ENCODE measurements at places on chromosomes 5 and 9.

DNA sequence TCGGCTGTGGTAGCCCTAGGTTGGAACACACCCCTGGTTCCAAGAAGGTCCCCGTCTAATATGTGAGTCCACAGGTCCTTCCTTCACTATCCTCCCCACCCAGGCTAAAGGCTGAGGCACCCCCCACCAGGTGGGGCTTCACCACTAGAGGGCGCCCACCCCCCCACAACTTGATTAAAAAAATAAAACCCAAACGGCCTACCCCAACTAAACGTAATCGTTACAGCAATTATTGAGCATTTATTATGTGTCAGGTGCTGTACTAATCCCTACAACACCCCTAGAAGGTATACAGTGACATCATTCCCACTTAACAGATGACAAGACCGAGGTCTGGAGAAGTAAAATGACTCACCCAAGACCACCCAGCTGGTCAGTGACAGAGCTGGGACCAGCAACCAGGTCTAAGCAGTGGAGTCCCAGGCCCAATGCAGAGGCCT lies 65.0 kb downstream of the FGF18 start:
- no peak for DNase-seq

DNA sequence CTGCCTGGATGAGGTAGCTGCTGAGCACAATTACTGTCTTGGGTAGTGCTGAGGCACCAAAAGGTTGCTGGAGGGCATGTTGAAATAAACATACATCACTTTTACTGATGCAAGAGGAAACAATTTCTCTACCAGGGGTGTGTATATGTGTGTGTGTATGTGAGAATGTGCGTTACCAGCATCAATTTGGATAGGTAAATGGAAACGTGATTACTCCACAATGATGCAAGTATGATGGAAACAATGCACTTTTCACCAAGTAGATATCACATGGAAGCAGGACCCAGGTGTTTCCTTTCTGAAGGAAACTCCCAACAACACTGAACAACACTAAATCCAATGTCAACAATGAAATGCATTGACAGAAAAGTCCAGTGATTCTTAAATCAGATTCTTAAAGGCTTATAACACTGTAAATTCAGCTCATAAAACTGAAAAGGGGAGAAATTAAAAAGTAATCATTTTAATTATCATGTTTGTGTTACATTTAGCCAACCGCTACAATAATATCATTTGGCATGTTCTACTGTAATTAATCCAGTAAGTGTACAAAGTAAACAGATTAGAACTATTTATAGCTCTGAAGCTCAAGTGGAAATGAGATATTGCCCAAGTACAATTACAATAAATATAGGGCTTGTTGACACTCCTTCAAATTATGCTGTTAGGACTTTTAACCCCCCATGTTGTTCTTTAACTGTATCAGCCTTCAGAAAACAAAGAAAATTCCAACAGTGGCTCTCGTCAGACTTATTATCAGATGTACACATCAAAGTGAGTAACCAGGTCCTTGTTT lies 25.3 kb downstream of the YIPF5 start:
- peak; percentile 93 for DNase-seq

DNA sequence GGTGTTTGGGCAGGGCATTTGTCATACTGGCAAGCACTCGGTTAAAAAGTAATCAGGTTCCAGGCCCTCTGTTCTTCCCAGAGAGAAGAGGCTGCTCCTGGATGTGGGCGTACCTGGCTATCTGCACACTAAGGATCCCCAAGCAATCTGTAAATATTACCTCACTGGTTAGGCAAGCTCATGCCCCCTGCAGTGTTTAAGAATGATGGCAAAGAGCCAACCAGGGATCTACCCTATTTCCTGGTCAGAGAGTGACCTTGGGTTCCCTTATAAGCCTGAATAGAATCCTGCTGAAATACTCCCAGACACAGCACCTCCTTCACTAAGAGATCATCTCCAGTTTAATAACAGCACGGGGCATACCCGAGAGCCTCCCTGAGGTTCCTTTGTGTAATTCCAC lies 181.2 kb downstream of the PIK3R1 start:
- DNase-seq = no peak

GRCh38 chr5:171495122-171495700 lies 75.8 kb downstream of the FGF18 start:
- no peak for DNase-seq

- no peak for DNase-seq
Observed at GRCh38 chr9:101567725-101568350, 26.9 kb downstream of the PPP3R2 start.

DNA sequence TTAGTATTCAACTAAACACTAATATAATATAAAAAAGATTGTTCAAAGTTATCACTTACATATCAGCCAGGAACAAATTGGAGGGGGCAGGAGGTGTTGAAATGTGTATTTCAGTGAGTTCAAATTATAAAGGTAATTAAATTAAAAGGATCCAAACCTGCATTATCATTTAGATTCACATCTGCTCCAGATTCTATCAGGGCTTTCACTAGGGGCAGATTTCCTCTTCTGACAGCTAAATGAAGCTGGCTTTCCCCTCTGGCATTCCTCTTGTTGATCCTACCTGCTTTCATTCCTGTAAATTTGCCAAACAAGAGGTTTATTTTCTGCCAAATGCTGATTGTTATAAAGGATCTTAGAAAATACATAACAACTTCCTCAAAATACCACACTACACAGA lies 86.3 kb upstream of the GCNT4 start:
- DNase-seq = no peak

- DNase-seq = no peak
Observed at GRCh38 chr9:13786131-13786530, 506.6 kb upstream of the MPDZ start.

- DNase-seq = no peak
Observed at GRCh38 chr5:40754381-40755092, 1.2 kb downstream of the TTC33 start.

GRCh38 chr5:17769277-17769676 lies 135.0 kb downstream of the TAF11L14 start:
- DNase-seq = no peak

- no peak for DNase-seq
Observed at GRCh38 chr5:125050926-125051325, 304.5 kb upstream of the ZNF608 start.

DNA sequence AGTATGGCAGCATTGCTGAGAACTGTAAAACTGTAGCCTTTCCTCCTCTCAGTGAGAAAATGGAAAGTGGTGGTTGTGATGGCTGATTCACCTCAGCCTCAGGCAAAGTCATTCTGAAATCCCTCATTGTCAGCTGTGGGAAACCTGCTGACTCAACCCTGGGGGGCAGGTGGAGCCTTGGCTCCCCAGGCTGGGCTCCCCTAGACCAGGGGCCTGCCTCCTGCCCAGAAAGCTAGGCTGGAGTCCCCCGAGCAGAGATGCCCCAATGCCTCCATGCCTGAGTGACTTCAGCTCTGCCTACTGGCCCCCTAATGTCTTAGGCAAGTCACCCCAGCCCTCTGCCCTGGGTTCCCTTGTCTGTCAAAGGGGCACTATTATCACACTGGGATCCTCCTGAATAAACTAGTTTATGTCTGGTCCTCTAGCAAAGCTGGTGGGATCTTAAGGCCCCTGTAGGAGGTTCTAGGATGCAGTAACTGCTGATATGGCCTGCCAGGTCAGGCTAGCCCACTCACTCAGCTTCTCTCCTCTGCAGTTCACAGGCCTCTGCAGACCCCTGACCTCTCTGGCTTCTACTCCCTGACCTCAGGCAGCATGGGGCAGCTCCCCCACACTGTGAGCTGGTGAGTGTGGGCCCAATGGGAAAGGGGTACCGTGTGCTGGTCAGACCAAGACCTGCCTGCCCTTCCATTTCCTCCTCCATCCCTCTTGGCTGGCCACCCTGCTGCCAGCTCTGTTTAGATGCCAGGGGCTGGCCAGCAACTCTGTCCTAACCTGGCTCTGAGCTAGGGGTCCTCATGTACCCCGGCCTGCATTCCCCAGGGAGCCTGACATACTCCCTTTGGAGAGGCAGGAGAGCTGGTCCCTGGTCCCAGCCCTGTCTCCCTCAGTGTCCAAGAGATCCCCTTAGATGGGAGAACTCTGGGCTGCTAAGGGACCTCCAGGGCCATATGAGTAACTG lies 24.2 kb downstream of the TCF7 start:
- DNase-seq = no peak

DNA sequence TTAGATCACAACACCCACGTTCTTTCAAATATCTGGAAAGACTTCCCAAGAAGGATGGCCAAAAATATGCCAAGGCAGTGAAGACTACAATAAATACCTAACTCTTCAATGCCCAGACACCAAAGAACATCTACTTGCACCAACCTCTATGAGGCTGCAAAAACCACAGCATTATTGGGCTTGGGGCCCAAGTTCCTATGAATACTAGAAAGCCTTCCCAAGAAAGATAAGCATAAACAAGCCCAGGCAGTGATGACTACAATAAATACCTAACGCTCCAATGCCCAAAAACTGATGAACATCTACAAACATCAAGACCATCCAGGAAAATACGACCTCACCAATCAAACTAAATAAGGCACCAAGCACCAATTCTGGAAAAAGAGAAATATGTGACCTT lies 41.3 kb downstream of the AP3B1 start:
- DNase-seq = no peak

- DNase-seq = no peak
Observed at GRCh38 chr5:146079695-146080373, 25.5 kb downstream of the PLAC8L1 start.

DNA sequence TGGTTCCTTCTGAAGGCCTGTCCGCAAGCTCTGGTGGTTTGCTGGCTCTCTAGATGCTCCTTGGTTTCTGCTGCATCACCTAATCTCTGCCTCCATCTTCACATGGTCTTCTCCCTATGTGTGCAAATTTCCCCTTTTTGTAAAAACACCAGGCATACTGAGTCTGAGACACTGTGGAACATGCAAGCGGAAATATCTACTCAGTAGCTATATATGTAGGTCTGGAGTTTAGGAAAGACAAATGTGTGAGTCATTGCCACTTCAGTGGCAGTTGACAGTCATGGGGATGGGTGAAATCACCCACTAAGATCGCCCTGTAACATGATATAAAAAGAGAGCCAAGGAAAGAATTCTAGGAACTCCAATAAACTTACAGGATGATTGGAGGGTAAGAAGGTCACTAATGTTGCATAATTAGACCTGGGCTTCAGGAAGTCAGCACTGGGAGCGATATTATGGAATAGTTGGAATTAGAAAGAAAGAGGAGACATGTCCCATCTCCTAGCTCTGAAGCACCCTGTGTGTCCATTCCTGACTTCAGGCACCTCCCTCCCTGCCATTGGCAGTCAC lies 22.7 kb upstream of the UBLCP1 start:
- no peak for DNase-seq

DNA sequence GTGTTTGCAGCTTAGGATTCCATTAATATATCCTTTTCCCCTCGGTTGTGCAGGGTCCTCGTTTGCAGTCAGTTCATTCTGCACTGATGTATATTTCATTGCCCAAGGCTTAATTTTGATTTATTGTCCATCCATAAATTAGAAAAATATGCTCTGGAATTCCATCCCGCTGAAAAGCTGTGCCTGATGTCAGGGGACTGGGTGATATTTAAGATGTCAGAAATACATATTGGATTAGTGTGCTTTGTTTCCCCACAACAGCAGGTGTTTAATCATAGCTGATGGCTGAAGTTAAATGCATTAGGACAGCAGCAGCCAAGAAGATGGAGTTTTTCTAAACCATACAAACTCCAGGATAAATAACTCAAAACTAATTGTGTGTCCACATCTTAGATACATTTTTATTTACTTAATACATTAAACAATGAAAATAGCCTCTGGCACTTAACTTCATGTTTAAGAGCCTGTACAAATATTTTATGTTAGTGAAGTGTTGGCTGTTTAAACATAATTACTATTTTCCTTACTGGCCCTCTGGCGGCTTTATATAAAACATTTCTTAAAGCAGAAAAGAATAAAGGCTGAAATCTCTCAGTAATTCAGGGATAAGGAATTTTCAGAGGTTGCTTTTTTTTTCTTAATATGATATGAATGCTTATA lies 170.4 kb upstream of the TBCA start:
- DNase-seq = no peak

DNA sequence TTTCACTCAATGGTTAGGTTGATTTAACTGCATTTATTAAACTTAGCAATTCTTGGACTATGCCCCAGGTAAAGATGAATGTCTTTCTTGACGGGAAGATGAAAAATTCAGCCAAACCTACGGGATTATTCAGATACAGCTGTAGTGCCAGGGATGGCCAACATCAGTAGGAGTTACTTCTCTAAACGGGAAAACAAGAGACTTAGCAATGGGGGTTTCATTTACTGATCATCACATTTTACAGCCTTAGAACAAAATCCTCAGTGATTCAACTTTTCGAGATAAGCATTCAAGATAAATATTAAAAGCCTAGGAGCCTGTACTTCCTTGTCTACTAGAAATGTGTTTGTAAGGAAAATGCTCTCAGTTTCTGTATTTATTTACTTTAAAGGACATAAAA lies 46.1 kb downstream of the S1PR3 start:
- DNase-seq = no peak

GRCh38 chr5:152987131-152987530 lies 503.3 kb upstream of the GRIA1 start:
- DNase-seq = no peak
